Activated CD8-positive, alpha-beta memory T cell treated with anti-CD3 and anti-CD28 coated beads for 48 hours (primary cell): ENCODE measurements at places on chromosomes 1 and 21.

DNA sequence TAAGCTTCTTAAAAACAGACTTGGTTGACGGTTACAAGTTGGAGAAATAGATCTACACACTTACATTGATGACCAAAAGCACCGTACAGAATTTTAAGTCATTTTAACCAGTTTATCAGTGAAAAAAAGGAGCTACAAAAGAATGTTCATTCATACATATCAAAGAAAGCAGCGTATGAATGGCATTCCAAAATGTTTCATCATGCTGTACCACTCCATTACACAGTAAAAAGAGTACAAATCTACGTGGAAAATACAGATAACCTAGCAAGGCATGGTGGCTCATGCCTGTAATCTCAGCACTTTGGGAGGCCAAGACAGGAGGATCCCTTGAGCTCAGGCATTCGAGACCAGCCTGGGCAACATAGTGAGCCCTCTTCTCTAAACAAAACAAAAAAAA is 40.3 kb downstream of the ZZZ3 start:
- no peak for DNase-seq

GRCh38 chr21:44871576-44872269 is 1.8 kb downstream of the PTTG1IP start:
- DNase-seq: no peak

- DNase-seq: no peak
Measured at GRCh38 chr1:243587823-243588560, 262.1 kb downstream of the AKT3 start.

GRCh38 chr1:80767711-80768110 is 1033.0 kb upstream of the ADGRL2 start:
- DNase-seq: no peak

DNA sequence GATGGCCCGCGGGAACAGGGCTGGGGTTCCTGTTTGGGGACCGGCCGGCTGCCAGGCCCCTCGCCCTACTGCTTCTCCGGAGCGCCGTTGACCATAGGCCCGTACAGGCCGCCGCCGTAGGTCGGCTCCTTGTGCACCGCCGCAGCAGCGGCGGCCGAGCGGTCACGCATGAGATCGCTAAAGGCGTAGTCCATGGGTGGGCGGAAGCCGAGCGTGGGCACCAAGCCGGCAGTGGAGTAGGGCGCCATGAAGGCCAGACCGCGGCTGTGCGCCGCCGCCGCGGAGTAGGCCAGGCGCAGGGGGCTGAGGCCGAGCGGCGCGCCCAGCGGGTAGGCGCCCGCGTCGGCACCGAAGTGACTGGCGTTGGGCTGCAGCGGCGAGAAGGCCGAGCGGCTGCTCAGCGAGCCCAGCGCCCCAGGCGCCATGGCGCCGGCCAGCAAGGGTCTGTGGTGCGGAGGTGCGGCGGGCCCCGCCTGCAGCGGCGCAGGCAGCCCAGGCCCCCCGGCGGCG is 4.6 kb downstream of the DMRTA2 start:
- no peak for DNase-seq

DNA sequence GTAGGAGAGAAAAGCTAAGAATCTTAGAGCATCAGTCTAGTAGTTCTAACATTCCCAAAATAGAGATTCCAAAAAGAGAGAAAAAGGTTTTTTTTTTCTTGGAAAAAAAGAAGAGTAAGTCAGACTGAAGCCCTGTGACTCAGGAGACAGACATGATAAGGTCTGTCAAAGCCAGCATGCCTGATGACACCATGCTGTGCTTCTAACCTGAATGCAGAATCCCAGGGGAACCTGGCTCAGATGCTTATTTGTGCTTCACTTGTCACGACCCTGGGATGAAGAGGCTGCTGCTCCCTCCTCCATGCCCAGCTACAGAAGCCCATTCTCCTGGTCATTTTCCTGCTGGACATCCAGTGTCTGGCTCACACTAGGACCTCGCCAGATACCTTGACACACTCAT is 44.3 kb downstream of the ERICH3 start:
- no peak for DNase-seq

DNA sequence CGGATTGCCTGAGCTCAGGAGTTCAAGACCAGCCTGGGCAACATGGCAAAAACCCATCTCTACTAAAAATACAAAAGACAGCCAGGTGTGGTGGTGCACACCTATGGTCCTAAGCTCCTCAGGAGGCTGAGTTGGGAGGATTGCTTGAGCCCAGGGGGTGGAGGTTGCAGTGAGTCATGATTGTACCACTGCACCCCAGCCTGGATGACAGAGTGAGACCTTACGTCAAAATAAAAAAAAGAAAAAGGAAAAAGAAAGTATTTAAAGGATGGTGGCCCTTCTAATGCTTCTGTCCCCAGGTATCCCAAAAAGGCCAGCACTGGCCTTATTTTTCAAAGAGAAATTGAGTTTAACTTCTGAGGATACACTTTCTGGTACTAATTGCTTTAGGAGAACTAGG is 1.7 kb downstream of the IKBKE start:
- no peak for DNase-seq

- no peak for DNase-seq
Measured at GRCh38 chr1:223150443-223150842, 7.4 kb upstream of the TLR5 start.

GRCh38 chr1:6275826-6276782 is 15.2 kb upstream of the GPR153 start:
- DNase-seq: no peak

DNA sequence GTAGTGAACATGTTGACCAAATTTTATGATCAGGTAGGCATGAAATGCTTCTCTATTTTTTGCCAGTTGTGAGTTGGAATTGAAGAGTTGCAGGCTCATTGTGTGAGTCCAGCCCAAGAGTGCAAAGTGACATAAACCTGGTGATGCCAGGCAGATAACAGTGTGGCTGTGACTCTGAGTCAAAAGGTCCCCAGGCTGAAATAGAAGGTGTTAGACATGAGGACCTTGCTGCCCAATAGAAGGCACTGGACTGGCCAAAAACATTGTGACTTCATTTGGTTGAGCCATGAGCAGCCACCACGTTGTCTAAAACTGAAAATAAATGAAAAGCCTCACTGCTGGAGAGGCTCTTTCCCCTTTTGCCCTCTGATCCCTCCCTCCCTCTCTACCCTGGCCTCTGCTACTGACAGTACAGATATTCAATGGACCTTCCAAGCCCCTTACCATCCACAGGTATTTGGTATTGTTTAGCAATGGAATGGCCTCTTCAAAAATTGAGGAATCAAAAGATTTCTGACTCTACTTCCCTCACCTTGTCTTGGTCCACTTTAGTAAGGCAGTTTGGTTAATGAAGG is 67.8 kb upstream of the ABCD3 start:
- no peak for DNase-seq

DNA sequence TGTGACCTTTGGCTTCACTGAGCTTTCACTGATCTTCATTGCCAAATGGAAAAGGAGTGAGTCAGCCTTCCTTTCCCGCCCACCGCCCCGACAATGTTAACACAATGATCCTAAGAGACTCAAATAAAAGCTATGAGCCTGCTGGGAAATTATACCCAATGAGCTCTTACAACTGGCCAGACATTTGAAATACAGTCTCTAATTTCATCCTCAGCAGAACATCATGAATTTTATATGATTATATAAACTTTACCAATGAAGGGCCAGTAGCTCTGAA is 252.5 kb downstream of the SIPA1L2 start:
- no peak for DNase-seq

- no peak for DNase-seq
Measured at GRCh38 chr1:23505851-23506250, 21.9 kb upstream of the ASAP3 start.

DNA sequence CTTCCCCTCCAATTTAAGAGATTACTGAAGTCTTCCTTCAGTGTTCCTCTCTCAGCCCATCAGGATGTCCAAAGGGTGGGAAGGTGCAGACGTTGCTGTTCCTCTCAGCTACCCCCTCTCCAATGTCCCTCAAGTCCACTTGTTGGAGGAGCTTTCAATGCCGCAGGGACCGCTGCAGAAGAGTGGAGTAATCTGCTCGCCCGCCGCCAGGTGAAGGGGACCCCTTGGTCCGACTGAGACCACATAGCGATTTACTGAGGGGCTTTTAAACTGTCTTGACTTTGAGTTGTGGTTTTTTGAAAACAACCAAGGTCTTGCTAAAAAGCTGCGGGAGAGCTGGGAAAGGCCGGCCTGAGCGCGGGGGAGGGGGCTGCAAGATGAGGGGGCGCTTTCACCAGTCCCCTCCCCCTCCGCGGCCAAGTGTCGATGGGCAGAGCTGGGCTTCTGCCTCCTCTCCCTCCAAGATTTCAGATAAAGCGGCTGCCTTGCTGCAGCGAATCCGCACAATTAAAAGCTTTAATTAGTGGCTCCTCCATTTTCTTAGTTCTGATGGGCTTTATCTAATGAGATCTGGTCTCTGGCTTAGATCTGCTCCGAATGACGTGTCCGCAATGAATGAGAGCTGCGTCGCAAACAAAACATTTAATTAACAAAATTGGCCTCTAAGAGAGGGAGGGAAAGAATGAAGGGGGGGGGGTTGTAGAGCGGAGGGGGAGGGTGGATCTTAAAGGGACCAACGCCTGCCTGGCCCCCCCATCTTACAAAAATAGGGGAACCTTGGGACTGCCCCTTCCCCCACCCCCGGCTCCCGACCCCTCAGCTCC is 5.9 kb downstream of the LMO4 start:
- DNase-seq: no peak

DNA sequence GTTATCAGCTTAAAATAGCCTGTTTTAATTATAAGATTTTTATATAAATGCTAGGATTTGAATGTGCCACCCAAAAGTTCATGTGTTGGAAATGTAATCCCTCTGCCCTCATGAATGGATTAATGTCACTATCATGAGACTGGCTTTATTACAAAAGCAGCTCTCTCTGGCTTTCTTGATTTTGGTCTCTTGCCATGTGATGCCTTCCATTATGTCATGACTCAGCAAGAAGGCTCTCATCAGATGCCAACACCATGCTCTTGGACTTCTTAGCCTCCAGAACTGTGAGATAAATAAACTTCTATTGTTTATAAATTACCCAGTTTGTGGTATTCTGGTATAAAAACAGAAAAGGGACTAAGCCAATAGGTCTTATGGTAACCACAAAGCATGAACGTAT is 6.9 kb upstream of the PRSS38 start:
- DNase-seq: no peak

DNA sequence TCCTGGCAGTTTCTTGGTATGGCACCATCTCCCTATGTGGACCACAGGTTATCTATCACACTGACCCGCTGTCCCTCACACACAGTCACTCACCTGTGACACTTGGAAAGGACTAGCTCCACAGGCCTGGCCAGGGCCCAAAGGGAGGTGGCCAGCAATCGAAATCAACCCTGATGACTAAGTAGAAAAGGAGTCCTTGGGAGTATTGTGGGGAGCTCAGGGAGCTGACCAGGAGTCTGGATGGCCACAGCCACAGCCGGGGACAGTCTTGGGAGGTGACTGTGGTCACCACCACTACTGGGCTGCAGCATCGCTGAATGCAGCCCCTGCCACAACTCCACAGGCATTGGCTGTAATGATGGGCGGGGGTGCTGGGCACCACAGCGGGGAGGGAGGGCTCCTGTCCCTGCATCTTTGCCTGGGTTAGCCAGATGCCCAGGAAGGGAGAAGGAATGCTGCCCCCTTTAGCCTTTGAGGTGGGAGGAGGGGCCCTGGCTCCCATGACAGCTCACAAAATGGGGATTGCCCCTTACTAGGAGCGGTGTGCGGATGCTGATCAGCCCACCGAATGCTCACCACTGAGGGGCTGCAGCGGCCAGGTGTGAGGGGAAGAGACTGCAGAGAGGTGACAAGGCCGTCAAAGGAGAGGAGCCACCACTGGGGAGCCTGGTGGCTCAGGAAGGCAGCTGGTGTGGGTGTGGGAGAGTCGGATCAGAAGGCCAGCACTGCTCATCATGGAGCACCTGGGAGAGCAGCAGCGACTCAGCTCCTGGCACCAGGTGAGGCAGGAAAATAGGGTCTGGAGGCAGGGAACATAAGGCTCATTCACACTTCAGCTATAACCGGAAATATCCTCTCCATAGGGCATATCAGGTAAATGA is 61.3 kb downstream of the H3-3A start:
- DNase-seq: no peak

DNA sequence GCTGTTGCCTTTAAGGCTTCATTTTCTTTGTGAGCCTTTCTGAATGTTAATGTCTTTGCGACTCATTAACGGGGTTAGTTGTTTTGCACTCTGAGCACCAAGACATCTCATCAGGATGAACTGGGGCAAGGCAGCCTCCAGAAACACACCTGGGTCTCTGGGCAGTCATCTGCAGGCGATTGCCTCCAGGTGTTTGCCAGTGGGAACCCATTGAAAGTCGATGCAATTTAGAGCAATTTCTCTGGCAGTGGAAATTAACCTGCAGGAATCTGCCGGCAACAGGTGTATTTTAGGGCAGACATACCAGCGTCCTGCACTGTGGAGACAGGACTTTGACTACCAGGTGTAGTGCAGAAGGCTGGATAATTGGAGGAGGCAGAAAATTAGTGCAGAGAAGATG is 661.0 kb upstream of the PTBP2 start:
- no peak for DNase-seq

DNA sequence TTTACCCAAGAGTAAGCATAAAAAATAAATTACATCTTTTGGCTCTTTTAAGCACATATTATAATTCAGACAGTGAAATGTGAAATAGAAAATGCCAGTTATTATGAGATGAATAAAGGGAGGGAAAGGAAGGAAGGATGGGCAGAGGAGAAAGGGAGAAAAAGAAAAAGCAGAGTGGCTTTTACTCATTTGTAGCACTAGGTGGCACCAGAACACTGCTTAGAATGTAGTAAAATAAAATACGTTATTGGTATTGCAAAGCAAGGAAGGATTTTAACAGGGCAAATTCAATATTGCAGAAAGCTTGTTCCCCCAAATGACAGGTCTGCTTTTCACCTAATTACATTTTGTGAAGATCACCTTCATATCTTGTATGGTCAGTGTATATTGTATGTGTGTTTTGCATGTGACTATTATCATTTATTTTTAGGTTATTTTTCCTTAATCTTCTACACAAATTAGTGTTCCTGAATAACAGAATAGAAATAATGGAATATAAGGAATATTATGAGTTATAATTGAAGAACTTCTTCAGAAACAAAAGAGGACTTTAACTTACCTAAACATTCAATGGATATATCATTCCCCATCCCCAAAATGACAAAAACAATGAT is 9.1 kb upstream of the PCNX2 start:
- no peak for DNase-seq
